Natural killer cell (primary cell): ENCODE measurements at places on chromosomes 7 and 10. TPM values are rescaled to one million over a fixed set of nuclear protein-coding genes. Genes with fewer than 3 reads are reported as not detected.
A peak's percentile ranks its signal among the peaks of the same experiment; 100 is the strongest.

- DNase-seq, result no peak
Observed at GRCh38 chr7:33425395-33425794, 296.0 kb downstream of the BBS9 start.

EEPD1 gene
- total RNA-seq, result 4.9 TPM

DNA sequence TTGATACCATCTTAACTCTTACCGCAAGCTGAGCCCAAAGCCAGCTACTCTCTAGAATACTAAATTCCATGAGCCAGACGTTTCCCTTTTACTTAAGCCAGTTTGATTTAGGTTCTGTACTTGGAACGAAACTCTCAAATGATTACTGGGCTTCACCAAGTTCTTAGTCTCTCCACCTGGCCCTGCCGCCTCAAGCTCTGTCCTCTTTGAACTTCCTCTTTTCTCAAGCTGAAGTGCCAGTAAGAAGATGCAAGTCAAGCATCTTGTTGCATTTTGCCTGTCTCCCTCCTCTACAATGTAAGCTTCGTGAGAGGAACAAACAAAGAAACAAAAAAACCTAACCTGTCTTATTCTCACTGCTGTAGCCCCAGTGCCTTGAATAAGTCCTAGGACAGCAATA lies 358.2 kb upstream of the NPVF start:
- DNase-seq, result no peak

GRCh38 chr7:56256108-56256507 lies 139.9 kb upstream of the NUPR2 start:
- DNase-seq, result no peak

DNA sequence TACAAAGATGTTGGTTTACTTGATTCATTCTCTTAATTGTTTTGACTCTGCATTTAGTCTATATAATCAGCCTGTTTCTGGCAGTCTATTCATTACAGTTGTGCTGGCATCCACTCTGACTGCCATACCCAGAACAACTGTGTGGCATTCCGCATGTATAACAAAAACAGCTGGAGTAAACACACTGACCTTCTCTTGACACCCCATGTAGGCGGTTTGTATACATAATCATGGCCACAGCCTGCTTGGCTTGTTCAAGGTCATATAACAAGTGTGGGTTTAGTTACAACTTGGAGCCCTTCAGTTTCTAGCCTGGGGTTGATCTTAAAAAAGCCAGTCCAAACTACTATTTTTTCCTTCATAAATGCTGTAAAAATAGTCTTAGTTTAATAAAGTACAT lies 70.9 kb downstream of the MBL2 start:
- no peak for DNase-seq

DNA sequence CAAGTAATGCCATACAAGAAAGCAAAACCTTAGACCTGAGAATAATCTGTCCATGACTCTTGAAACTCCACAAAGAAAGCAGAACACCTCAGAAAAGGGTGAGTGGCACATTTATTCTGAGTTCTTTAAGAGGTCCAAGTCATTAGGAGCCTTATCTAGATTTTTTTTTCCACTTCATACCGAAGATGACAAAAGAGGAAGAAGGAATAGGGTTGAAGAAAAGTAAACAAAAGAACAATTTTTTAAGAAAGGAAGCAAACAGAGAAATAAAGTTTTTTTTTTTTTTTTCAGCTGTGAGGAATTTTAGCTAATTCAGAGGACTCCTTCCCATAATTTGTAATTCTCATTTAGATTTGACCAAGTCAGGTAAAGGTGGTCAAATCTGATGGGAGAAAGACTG lies 13.1 kb upstream of the MTPN start:
- no peak for DNase-seq

- DNase-seq, result no peak
Observed at GRCh38 chr10:126459032-126459831, 71.0 kb upstream of the ADAM12 start.

DNA sequence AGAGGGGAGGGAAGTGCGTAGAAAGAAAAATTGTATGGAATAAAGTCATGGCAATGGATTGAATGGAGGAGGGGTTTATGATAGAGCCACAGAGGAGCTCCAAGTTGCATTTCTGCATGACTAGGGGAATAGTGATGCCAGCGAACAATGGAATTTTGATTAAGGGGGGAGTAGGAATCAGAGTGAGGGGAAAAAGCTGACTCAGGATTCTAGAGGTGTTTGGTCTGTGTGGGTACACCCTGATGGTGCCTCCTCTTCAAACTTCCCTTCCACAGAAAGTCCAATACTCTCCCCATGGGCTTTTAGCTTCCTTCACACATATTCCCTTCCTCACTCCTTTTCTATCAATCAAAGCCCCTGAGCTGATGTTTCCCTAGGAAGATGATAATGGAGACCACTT lies 1.8 kb upstream of the KEL start:
- DNase-seq, result no peak

DNA sequence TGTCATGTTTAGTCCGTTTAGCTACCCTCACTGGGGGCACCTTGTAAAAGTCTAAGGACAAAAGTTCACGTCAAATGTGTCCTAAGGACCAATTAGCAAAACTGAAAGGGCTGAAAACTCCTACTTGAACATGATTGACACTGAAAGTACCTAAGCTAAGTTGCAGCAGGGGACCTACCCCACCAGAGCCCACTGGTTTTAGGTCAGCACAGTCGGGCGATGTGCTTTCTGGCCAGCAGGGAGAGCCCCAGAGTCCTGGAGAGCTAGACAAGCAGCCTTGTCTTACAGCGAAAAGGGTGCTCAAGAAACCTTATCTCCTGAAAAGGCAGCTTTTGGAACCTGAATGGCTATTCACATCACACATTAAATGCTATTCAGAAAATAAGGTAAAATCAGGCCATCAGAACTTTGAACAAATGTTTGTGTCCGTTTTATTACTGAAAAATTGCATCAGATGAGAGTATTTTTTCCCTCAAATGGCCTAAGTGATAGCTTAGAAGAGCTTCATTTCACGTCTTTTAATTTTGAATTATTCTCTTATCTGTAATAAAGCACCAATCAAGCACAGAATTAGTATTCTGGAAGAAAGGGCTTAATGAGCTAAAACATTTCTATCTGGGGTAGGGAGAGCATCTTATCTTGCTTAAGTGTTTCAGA lies 52.2 kb upstream of the MKI67 start:
- DNase-seq, result peak; percentile 29
